GM23248 (cell line): ENCODE measurements at places on chromosomes 4 and X. TPM values are rescaled to one million over a fixed set of nuclear protein-coding genes. Genes with fewer than 3 reads are reported as not detected.
A peak's percentile ranks its signal among the peaks of the same experiment; 100 is the strongest.

MAOA gene
- polyA plus RNA-seq, result 0.09 TPM in 1 of 2 replicates, not detected in the other

DNA sequence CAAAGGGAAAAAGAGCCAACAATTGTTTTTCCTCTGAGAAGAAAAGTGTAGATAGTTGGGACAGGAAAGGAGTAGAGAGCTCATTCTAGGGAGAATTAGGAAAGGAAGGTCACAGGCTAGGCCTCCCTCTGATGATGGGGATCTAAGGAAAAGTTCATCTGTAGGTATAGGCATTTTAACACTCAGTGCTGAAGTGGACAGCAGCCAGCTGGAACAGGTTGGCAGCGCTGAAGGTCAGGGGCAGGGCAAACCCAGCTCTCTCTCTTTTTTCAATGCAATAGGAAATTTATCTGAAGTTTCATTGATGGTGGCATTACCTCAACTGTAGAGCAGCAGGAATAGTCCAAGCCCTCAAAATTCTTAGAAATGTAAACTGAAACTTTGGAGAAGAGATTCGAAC, 98.5 kb upstream of the ETNPPL start:
- peak; percentile 42 for DNase-seq

EDA2R gene
- polyA plus RNA-seq, result 13.4 and 14.5 TPM in 2 replicates

DNA sequence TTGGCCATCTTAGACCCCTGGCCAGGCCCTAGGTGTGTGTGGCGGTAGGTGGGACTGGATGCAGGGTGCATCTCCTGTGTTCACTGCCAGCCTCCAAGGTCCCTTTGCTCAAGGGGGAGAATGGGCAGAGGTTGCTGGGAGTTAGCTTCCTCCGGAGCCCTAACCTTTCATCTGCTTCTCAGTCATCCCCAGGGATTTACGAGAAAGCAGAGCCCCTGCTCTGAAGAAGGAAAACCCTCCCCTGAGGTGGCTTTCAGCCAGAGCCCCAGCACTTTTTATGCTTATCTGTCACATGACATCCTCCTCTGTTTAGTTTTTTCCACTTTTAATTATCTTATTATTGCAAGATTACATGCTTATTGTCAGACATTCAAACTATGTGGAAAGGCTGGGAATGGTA, 44.9 kb upstream of the DDX3X start:
- no peak for DNase-seq

- no peak for DNase-seq
Observed at GRCh38 chrX:49695276-49696180, at the start of gene PAGE1. Gene PAGE1 (minus strand): TSS chrX:49695984. CDS start chrX:49694770, 1,214 bp downstream.

GRCh38 chr4:138919094-138919936, 96.3 kb upstream of the NOCT start:
- DNase-seq, result peak; percentile 85

- DNase-seq, result no peak
Observed at GRCh38 chr4:7807351-7807921, 132.2 kb downstream of the AFAP1 start.

PDLIM3 gene
- 0.51 and 0.69 TPM in 2 replicates for polyA plus RNA-seq
